H1 (cell line): ENCODE measurements at places on chromosomes 2 and 18.

GRCh38 chr2:46824611-46825010 is 91.0 kb downstream of the MCFD2 start:
- no peak for DNase-seq

DNA sequence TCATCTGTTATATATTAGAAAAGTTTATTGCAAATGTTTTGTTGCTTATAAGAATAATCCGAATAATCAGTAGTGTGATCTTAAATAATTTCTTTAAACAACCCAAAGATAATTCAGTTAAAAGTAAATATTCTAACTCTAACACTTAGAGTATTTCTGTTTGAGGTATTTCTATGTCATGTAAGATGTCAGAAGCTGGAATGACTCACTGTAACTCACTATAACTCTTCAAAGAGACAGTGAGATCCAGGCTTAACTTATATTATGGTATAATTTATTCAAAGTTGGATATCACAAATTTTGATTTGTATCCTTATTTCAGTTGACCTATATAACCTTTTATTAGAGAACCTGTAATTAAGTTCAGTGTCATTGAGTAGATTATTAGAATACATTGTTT is 6.9 kb downstream of the MBD5 start:
- no peak for DNase-seq

DNA sequence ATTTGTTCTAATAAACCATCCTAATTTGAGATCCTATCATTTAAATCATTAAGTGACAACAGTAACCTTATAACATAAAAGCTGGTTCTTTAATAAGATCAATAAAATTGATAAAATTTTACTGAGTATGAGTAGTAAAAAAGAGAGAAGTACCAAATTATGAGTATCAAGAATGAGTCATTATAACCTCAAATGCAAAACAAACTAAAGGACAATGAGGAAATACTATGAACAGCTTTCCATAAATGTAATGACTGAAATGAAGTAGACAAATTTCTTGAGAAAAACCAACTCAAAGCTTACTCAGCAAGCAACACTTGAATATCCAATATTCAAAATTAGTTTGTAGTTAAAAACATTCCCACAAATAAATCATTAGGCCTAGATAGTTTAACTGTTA is 433.0 kb downstream of the ZEB2 start:
- no peak for DNase-seq

DNA sequence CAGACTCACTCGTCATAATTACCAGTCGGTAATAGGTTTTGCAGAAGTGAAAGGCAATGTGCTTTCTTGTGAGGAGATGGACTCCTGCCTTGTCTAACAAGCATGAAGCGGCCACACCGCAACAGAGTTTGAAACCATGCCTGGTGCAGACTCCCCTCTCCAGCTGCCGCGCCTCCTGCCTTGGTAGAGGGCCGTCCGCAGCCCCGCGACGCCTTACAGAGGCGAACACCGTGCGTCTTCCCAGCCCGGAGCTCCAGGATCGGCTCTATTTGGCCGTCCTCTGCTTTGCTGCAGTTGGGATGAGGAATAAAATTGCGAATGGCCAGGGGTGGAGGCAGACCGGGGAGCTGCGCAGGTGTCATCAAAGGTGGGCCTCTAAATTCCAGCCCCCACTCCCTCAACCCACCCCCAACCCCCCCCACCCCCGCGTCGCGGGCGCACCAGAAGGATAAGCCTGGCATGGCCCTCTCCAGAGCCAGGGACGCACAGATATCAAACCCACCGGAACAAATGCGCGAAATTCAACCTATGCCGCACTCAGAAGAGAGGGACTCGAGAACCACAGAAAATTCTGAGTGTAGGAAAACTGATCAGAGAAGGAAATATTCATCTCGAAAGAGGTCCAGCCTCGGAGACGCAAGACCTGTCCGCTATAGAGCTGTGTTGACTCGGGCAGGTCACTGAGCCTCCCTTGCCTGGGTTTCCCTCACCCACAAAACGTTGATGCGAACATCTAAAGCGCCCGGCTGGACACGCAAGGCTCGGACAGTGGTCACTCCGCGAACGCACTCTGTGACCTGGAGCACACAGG is 1.1 kb downstream of the TRABD2A start:
- DNase-seq = no peak

DNA sequence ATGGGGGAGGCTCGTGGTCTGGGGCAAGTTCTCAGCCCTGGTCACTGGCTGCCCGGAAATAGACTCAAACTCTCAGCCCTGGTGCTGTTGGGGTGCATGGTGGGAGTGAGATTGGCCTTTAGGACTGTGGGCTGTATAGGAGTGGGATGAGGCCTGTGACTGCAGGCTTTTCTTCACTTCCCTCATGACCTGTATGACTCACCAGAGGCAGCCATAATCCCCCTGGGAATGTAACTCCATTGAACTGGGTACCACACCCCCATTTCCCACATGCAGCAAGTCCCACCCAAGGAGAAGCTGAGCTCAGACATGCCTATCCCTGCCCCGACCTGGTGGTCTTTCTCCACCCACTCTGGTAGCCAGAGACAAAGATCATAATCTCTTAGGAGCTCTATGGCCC is 177.7 kb upstream of the OSR1 start:
- no peak for DNase-seq

- no peak for DNase-seq
These were observed 326.8 kb downstream of the OSR1 start for GRCh38 chr2:19031642-19032041.

DNA sequence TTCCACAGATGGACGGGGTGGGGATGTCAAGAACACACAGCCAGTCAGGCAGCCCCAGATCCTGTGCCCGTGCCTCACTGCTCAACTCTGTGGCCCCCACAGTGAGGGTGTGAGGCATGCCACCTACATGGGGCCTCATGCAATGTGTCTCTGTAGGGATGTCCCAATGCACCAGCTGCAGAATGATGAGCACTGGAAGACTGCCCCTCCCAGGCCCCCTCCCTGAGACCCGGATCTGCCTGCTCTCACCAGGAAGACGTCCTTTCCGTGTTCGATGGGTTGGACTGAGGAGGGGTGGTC is 124.2 kb downstream of the TWIST2 start:
- DNase-seq = no peak

- no peak for DNase-seq
These were observed 9.1 kb upstream of the KLHL30 start for GRCh38 chr2:238129166-238130010.

- no peak for DNase-seq
These were observed 13.3 kb downstream of the NEU4 start for GRCh38 chr2:241822264-241822623.

GRCh38 chr18:13286456-13287125 is 68.0 kb downstream of the LDLRAD4 start:
- no peak for DNase-seq

DNA sequence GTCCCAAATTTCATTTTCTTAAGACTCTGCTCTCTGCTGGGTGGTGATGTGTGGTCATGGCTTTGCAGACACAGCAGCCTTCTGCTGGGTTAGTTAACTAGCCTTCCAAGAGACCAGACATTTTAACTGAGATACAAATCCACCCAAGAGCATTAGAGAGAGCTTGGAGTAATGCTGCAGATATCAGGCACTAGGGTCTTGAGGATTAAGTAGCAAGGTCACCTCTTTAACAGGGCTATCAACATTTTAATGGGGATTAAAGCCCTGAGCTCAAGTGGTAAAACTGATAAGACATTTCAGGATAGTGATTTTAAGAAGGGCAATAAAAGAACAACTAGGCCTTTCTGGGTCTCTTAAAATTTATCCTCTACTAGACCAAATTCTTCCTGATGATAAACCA is 461.2 kb downstream of the MEIS1 start:
- DNase-seq = no peak

DNA sequence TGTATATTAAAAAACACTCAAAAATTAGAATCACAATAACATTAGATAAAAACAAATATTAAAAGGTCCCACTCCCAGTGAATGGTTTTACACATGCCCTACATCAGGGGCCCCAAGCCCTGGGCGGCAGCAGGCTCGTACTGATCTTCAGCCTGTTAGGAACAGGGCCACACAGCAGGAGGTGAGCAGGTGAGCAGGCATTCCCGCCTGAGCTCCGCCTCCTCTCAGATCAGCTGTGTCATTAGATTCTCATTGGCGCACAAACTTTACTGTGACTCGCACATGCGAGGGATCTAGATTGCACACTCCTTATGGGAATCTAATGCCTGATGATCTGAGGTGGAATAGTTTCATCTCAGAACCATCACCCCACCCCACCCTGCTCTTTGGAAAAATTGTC is 74.2 kb downstream of the MBD2 start:
- DNase-seq = no peak

GRCh38 chr18:37604032-37604431 is 38.4 kb upstream of the CELF4 start:
- peak; percentile 7 for DNase-seq

DNA sequence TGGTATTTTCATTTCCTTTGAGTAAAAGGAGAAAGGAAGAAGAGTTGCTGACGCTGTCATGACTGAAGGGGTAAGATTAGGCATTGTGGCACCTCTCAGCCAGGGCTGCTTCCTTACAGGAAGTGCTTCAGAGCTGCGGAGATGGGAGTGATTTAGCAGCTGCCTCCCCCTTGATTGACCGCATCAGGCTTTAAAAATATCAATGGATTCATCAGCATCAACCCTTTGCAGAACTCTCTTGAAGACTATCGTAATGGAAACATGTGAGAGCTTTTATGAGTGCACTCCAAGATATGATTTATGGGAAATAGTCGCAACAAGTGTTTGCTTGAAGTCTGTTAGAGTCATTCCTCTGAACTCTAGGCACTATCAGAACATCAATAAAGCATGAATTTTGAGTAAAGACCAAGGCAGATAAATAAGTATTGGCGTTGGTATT is 141.1 kb downstream of the CSRNP3 start:
- no peak for DNase-seq

DNA sequence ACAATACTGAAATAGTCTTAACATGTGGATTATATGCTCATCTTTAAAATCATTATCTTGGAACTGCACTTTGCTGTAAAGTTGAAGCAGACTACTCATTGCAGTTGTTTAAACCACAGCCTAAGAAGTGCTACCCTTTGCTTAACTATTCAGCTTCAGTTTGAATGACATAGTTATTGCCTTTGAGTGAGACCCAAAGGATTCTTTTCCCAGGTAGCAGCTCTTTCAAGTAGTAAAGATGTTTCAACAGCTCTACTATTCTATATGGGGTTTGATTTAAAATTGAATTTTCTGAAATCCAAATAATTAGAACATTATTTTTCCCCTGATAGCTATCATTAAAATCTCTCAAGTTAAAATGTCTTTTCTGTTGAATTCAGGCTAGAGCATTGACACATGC is 1.1 kb downstream of the SCG2 start:
- no peak for DNase-seq

GRCh38 chr2:201969241-201969937 is 64.3 kb upstream of the FZD7 start:
- no peak for DNase-seq

- no peak for DNase-seq
These were observed 74.6 kb upstream of the ARL5A start for GRCh38 chr2:151902829-151903228.

GRCh38 chr2:55228226-55228563 is 3.9 kb downstream of the CLHC1 start:
- no peak for DNase-seq
